ENCODE measurements at places on chromosomes 7 and 10.

DNA sequence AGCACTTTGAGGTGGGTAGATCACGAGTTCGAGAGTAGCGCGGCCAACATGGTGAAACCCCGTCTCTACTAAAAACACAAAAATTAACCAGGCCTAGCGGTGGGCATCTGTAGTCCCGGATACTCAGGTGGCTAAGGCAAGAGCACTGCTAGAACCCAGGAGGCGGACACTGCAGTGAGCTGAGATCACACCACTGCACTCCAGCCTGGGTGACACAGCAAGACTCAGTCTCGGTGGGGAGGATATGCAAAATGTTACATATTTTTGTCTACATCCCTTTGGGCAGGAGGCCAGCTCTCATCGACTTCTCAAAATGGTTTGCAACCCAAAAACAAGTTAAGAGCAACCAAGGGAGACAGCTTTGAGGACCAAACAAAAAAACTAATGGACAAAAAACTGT, 8.2 kb downstream of the ATE1 start:
- DNase-seq, result peak; percentile 71

- no peak for DNase-seq
These were observed 302.4 kb downstream of the GRID1 start for GRCh38 chr10:86064219-86064618.

GRCh38 chr10:52488606-52489485, 174.8 kb downstream of the DKK1 start:
- DNase-seq, result peak; percentile 51

- DNase-seq, result no peak
These were observed 7.1 kb upstream of the ZNF117 start for GRCh38 chr7:64997927-64998391.

- DNase-seq, result no peak
These were observed 142.9 kb downstream of the NOC3L start for GRCh38 chr10:94219829-94220228.

DNA sequence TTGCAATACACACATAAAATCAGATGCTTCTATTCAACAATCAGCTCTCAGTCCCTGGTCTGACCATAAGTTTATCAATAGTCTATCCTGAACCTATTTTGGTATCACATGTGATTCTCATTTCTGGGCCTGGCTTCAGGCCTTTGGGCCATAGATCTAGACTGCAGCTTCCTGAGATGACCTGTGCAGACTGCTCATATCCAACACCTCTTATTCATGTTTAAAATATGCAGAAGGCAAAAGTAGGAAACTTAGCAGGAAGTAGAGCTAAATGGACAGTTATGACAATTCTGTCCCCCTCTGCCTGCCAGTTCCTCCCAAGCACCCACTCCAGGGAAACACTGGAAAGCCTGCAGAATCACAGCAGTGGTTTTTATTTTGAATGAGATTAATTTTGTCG, 53.3 kb downstream of the C7orf25 start:
- DNase-seq, result no peak

DNA sequence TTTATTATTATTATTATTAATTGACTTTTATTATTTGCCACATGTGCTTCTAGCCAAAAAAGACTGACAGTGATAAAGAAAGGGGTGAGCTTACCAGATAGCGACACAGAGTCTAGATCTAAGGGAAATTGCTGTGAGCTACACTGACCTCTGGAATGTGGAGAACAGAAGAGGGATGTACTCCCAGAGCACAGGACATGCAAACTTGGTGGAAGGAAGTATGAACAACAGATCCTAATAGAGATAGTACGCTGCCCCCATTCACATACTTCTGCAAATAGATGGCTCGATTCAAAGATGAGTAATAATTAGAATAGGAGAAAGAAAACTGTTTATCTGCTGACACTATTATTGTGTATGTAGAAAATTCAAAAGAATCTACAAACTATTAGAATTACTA, 109.3 kb upstream of the HPS1 start:
- no peak for DNase-seq

DNA sequence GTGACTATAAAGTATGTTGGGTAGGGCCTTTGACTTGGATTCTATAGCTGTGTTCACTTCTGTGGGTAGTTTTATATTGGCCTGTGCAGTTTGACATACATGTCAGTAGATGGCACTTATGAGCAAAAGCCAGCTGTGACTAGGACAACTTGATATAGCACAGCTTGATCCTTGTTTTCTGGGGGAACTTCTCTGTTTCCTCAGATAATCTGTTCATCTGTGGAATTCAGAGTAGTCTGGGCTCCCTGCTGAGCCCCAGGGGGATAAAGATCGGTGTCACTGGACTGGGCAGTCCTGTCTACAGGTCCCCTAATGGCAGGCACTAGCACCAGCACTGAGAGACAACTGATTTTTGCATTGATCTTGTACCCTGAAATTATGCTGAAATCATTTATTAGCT, 25.4 kb downstream of the CYP2C9 start:
- peak; percentile 47 for DNase-seq

DNA sequence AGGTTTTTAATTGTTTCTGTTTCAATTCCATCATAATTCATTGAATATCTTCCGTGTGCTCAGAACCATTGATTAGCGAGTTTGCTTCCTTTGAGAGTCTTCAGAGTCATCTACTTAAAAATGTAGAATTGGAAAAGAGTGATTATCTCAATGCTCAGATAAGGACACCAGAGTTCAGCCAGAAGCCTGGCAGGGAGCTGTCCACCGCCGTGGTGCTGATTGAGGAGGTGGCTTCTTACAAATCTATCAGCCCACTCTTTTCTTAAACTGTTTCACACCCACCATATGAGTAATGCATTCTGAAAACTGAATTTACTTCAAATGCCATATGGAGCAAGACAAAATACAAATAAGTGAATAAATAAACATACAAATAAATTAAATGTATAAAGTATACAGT, 79.3 kb downstream of the INSYN2A start:
- peak; percentile 31 for DNase-seq

GRCh38 chr7:42074076-42074475, 162.9 kb downstream of the GLI3 start:
- no peak for DNase-seq

GRCh38 chr7:90693939-90694338, 97.8 kb downstream of the CDK14 start:
- DNase-seq, result no peak

Measured in NAMALWA (cell line).